ENCODE measurements at places on chromosomes 7 and 10. TPM values are rescaled to one million over a fixed set of nuclear protein-coding genes. Genes with fewer than 3 reads are reported as not detected.

DNA sequence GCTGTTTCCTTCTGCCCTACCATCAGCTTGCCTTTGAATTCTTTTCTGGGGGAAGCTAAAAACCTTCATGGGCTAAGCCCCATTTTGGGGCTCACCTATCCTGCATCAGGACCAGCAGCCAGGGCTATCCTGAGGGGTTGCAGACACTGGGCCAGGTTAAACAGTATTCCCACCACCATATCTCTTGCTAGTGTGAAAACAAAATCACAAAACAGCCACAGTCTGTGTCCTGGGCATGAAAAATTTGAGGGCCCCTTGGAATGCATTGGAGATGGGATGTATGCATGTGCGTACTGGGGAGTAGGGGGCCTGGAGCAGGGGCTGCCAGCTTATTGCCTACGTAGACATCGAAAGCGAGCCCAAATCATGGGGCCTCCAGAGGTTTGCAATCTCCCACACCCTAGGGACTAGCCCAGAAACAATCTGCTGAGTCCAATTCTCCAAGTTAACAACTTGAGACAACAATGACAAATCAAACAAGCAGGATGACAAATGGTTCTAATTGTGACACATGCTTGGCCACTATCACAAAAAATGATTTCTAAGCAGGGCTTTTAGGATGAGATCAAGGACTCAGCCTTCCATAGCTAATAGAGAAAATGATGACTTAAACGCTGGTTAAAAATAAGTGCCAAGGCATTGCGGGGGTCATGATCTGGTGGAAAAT, 557.1 kb downstream of the KCNMA1 start:
- H3K36me3 ChIP-seq: no peaks in the 10 kb centered on the region
- H3K27me3 ChIP-seq: no peaks in the 10 kb centered on the region
- H3K4me3 ChIP-seq: no peak overlapping the region
- no peak overlapping the region for H3K27ac ChIP-seq
- DNase-seq: no peak

DNA sequence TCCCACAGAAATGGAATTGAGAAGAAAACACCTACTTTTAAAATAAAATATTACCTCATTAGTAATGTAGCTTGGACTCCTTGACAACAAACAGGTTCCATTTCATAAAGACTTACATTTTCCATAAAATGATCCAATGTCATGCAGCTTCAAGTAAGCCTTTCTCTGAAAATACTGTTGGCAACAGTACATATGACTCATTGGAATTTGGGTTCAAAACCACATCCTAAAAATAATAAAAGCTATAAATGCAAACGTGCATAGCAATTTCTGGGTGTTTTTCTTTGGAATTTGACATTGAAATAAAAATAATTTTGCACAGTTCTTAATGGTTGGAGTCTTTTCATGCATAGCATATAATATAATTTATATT, 47.9 kb downstream of the FHIP2A start:
- peaks cover 17% of the 10 kb centered on the region for H3K4me1 ChIP-seq
- peak overlapping the region; percentile 63 for H3K27ac ChIP-seq
- no peak overlapping the region for H3K4me3 ChIP-seq
- no peaks in the 10 kb centered on the region for H3K27me3 ChIP-seq
- peaks cover 13% of the 10 kb centered on the region for H3K36me3 ChIP-seq

- peaks cover 2% of the 10 kb centered on the region for H3K4me1 ChIP-seq
- H3K36me3 ChIP-seq: no peaks in the 10 kb centered on the region
- no peak overlapping the region for H3K4me3 ChIP-seq
- no peak overlapping the region for H3K27ac ChIP-seq
- H3K27me3 ChIP-seq: no peaks in the 10 kb centered on the region
- DNase-seq: no peak
These were observed 51.0 kb downstream of the COL1A2 start for GRCh38 chr7:94445696-94446194.

DNA sequence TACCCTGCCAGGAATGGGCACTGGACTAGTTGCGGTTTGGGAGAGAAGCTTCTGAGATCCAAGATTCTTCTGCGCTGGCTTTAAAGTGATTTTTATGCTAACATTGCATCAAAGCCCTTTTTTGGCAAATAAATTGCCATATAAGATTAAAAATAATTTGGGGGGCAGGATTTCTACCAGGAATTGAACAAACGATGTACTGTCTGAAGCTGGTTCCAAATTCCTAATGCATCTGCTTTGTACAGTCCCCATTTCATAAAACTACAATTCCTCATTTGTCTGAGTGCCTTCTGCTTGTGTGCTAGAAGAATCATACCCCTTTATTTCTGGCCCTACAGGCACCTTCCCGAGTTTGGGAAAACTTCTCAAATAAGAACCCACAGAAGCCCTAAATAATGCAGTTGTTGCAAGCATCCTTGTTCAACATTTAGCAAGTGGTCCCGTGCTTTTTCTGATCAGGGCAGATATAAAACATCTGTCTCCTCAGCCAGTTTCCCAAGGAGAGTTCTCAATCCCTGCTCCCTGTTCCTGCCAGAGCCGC, 349.7 kb downstream of the PTEN start:
- H3K4me1 ChIP-seq: no peaks in the 10 kb centered on the region
- H3K4me3 ChIP-seq: no peak overlapping the region
- H3K36me3 ChIP-seq: no peaks in the 10 kb centered on the region
- no peaks in the 10 kb centered on the region for H3K27me3 ChIP-seq
- H3K27ac ChIP-seq: no peak overlapping the region

DNA sequence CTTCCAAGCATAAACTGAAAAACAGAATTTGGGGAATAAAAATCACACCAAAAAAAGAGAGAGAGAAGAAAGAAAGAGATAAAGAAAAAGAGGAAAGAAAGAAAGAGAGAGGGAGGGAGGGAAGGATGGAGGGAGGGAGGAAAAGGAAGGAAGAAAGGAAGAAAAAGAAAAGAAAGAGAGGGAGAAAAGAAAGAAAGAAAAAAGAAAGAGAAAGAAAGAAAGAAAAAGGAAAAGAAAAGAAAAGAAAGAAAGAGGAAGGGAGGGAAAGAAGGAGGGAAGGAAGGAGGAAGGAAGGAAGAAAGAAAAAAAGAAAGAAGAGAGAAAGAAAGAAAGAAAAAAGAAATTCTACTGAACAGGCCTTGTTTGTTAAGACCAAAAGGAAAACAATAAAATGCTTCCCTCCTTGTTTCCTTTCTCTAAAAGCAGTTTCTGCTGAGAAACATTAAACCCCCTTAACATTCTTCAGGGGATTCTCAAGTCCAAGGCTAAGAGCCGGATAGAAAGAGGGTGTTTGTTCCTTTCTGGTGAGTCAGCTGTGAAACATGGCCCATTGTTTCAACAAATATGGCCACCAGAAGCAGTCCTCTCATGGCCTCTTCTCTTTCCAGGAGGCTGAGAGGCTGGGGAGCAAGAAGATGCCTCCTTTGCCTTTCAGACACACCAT, 46.9 kb upstream of the GPAM start:
- H3K4me3 ChIP-seq: no peak overlapping the region
- no peaks in the 10 kb centered on the region for H3K27me3 ChIP-seq
- DNase-seq: no peak
- 0 out of 2 replicates have a peak, but pooled peaks cover 10% of the 10 kb centered on the region for H3K4me1 ChIP-seq
- no peaks in the 10 kb centered on the region for H3K36me3 ChIP-seq
- no peak overlapping the region for H3K27ac ChIP-seq

- no peak overlapping the region for H3K27ac ChIP-seq
- H3K4me1 ChIP-seq: no peaks in the 10 kb centered on the region
- no peak for DNase-seq
- H3K4me3 ChIP-seq: no peak overlapping the region
These were observed 295.4 kb upstream of the KAT6B start for GRCh38 chr10:74530981-74531380.

- H3K36me3 ChIP-seq: peaks cover 19% of the 10 kb centered on the region
- peaks cover 27% of the 10 kb centered on the region for H3K4me1 ChIP-seq
- no peak overlapping the region for H3K27ac ChIP-seq
- no peak overlapping the region for H3K4me3 ChIP-seq
- no peak for DNase-seq
These were observed 6.9 kb downstream of the CISD1 start for GRCh38 chr10:58275908-58276307.

The SPAM1 gene
- total RNA-seq: not detected

The EBF3 gene
- not detected for total RNA-seq

The ZNF117 gene
- 2.3 TPM for total RNA-seq

DNA sequence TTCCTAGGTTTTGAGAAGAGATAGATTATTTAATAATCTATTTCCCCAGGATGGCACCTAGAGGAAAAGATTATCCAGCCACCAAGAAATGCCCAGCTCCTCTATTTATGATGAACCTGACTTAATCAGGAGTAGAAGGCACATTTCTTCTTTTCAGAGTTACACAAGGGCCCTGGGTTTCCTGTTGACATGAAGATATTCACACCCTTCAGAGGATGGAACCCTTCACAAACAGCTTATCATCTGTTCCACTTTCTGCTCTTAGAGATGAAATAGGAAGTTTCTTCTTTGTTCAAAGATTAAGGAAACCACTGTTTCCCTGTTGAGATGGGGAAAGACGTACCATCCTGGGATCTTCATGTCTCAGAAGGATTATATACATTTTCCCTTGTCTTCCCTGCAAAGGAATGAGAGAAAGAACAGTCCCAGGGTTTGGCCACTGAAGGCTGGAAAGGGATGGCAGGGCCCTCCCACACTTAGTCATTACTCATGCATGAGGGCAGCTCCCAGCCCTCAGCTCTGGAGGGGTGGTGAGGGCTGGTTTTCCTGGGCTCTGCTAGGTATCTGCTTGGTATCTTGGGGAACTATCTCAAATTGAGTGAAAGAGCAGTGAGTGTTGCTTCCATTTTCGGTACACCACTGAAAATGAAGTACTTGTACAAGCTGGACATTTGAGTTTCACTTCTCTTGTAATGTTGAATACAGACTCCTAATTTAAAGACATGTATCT, 64.0 kb downstream of the MTPAP start:
- H3K4me3 ChIP-seq: no peak overlapping the region
- H3K36me3 ChIP-seq: no peaks in the 10 kb centered on the region
- H3K27me3 ChIP-seq: no peaks in the 10 kb centered on the region
- H3K4me1 ChIP-seq: no peaks in the 10 kb centered on the region
- DNase-seq: no peak

The SLC26A5 gene
- not detected for total RNA-seq

GRCh38 chr7:132547821-132548220, 28.4 kb downstream of the PLXNA4 start:
- no peak overlapping the region for H3K27ac ChIP-seq
- no peak for DNase-seq
- no peaks in the 10 kb centered on the region for H3K36me3 ChIP-seq
- no peak overlapping the region for H3K4me3 ChIP-seq

DNA sequence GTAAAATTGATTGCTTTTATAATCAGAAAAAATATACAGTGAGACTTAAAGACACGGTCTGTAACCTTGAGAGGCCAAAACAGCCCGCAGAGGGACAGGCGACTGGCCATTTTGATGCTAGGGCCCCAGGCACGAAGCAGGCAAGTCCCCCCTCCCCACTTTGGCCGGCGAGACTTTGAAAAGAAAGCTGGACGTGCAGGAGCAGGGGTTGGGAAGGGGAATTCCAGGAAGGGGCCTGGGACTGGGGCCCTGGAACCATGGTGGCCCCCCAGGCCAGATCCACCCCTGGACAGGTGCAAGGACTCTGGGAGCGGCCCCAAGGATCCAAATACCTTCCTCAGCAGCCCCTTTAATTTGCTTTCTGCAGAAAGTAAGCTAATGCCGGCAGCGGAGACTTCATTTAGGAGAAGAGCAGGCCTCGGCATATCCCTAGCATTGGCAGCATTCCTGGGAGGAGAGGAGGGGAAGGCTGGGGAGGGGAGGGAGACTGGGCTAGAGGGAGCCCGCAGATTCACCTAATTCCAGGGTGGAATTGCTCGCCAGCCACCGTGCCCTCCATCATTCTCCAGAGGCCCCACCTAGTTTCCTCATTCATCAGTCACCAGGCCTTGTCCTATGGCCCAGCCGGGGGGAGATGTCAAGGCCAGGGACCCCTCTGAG, 24.9 kb upstream of the TNRC18 start:
- H3K27me3 ChIP-seq: no peaks in the 10 kb centered on the region
- no peak overlapping the region for H3K4me3 ChIP-seq
- DNase-seq: no peak
- H3K36me3 ChIP-seq: no peaks in the 10 kb centered on the region

- H3K27me3 ChIP-seq: no peaks in the 10 kb centered on the region
- H3K27ac ChIP-seq: no peak overlapping the region
- H3K4me3 ChIP-seq: no peak overlapping the region
- DNase-seq: no peak
- H3K4me1 ChIP-seq: no peaks in the 10 kb centered on the region
These were observed 74.0 kb downstream of the ADCY1 start for GRCh38 chr7:45647967-45648670.

- no peaks in the 10 kb centered on the region for H3K36me3 ChIP-seq
- no peak overlapping the region for H3K27ac ChIP-seq
- H3K27me3 ChIP-seq: no peaks in the 10 kb centered on the region
- no peak overlapping the region for H3K4me3 ChIP-seq
These were observed 42.9 kb downstream of the ANTXRL start for GRCh38 chr10:46329690-46330016.

The OR2A5 gene
- total RNA-seq: not detected

DNA sequence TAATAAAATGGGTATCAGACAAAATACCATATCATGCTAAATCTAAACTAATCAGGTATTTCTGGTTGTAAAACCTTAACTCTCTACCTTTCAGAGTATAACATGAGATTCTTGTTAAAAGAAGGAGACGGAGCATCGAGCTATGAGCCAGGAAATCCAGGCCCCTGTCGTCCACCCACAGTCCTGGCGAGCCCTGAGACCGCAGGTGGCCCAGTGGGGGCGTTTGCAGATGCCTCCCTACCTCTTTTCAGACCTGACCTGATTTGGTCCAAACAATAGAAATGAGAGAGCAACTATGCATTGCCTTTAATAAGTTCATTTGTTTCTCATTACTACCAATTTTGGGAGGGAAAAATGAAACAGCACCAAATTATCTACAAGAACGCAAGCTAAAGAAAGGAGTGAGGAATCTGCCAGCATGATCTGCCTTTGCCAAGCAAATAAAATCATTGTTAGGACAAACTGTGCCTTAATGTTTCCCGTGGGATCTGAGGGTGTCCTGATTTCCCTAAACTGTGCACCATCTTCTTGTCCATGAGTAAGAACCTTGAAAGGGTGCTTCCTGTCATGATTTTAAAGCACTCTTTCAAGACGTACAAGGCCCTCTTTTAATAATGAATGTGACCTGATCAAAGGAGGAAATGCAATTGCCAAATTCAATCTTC, 166.7 kb downstream of the TCERG1L start:
- H3K4me3 ChIP-seq: no peak overlapping the region
- H3K27ac ChIP-seq: no peak overlapping the region
- no peaks in the 10 kb centered on the region for H3K27me3 ChIP-seq
- no peak for DNase-seq
- H3K4me1 ChIP-seq: no peaks in the 10 kb centered on the region
- H3K36me3 ChIP-seq: no peaks in the 10 kb centered on the region
